ENCODE measurements at places on chromosomes 11 and 22. TPM values are rescaled to one million over a fixed set of nuclear protein-coding genes. Genes with fewer than 3 reads are reported as not detected.

DNA sequence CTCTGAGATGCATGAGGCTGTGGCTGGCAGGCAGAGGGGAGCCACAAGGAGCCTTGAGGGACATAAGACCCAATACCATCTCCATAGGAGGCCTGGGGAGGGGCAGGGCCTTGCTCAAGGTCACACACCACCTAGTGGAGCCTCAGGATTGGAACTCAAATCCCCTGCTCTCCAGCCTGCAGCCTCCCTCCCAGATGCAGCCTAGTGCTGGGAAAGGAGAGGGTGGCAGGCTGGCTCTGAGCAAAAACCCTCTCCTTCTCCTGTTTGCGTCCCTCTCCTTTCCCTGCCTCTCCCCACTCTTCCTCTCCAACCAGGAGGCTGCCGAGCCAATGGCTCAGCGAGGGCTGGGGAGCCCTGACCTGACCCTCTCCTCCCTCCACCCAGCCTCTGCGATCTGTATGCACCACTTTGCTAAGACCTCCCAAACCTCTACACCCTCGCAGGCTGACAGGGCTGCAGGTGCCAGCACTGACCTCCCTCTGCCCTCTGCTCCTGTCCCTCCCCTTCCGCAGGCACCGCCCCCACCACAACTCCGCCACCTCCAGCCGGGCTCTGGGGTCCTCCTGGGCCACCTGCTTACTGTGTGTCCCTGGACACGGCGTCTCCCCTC, 14.7 kb downstream of the IGLL1 start:
- peak; percentile 25 for DNase-seq
- peak overlapping the region; percentile 42 for H3K4me3 ChIP-seq
- no peak overlapping the region for H3K27ac ChIP-seq
- H3K27me3 ChIP-seq: peaks cover 47% of the 10 kb centered on the region
- H3K36me3 ChIP-seq: no peaks in the 10 kb centered on the region

DNA sequence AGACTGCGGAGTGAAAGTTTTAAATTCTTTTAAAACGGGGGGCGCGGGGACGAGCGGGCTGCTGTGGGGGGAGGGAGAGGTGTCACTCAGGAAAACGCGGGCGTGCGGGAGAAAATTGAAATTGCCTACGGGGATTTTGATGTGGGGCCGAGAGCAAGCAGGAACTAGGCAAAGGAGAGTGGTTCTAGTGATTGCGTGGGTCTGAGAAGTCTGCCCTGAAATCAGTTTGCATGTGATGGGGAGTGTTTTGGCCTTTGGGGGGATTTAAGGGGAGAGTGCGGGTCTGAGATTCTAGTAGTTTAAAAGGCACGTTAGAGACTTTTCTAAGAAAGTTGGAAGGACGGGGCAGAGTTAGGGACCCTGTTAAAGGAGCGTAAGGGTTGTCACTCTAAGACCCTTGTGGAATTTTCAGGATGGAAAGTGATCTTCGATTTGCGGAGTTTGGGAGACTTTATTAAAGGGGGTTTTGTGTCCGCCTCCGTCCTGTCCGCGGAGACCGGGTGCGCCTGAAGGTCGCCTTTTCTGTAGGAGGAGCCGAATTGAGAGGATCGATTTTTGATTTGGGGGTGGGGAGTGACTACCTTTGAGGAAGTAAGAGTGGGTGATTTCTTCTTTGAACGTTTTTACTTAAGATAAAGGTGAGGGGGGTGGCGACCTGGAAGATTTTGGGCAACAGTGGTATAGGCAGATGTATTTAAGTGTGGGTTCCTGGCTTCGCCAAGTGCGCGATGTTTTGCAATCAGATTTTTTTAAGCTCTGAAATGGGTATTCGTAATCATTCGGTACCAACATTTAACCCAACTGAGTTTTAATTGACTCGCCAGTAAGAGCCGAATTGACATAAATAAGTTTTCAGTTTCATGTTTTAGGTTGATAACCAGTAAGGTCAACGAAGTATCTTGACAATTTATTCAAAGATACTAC, 1.1 kb downstream of the EED start:
- H3K27ac ChIP-seq: peak overlapping the region; percentile 99
- H3K4me1 ChIP-seq: peaks cover 46% of the 10 kb centered on the region

DNA sequence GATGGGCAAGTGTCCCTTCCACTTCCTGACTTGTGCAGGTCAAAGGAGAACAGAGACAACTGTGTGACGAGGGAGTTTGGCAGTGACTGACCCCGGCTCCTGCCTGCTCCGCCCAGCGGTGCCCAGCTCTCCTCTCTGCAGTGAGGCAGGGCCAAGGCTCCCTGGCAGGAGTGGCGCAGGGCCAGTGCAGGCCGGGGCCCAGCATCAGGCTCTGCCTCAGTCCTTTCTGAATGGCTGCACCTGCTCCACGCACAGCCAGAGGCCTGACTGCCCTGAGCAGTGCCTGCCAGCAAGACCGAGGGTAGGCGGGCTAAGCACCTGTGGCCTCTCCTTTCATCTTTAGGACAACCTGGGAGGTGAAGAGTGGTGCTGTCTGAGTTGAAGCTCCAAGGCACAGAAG, 54.2 kb downstream of the WT1 start:
- H3K27ac ChIP-seq: no peak overlapping the region
- H3K4me1 ChIP-seq: peaks cover 1% of the 10 kb centered on the region
- peaks cover 9% of the 10 kb centered on the region for H3K27me3 ChIP-seq
- no peaks in the 10 kb centered on the region for H3K36me3 ChIP-seq

GRCh38 chr22:44019846-44020245, 4.3 kb upstream of the PARVB start:
- H3K27ac ChIP-seq: no peak overlapping the region
- no peaks in the 10 kb centered on the region for H3K27me3 ChIP-seq
- H3K36me3 ChIP-seq: no peaks in the 10 kb centered on the region
- peak; percentile 45 for DNase-seq

GRCh38 chr11:128757886-128758612, 64.2 kb downstream of the FLI1 start:
- H3K27me3 ChIP-seq: no peaks in the 10 kb centered on the region
- no peak overlapping the region for H3K4me3 ChIP-seq
- H3K4me1 ChIP-seq: peaks cover 37% of the 10 kb centered on the region
- no peak overlapping the region for H3K27ac ChIP-seq
- DNase-seq: no peak

Gene KRTAP5-1
- not detected for total RNA-seq

DNA sequence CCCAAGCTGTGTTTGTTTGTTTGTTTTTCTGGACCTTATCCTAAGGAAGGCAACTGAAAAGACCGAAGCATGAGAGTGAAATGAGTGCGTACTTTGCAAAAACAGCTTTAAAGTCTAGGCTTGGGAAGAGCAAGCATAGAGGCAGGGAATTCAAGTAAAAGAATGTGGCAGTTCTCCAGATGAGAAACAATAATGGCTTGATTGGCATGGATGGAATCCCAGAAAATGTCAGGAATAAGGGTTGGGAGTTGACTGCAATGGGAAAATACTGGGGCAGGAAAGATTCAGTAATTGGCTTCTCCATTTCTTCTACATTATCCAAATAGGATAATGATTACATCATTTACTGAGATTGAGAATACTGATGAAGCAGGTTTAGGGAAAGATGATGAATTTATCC, 17.5 kb downstream of the SAAL1 start:
- H3K4me1 ChIP-seq: no peaks in the 10 kb centered on the region
- DNase-seq: no peak
- no peak overlapping the region for H3K4me3 ChIP-seq
- no peaks in the 10 kb centered on the region for H3K27me3 ChIP-seq
- H3K27ac ChIP-seq: no peak overlapping the region

GRCh38 chr11:9853929-9854552, 190.2 kb downstream of the SWAP70 start:
- DNase-seq: no peak
- H3K27ac ChIP-seq: no peak overlapping the region
- no peak overlapping the region for H3K4me3 ChIP-seq
- H3K4me1 ChIP-seq: peaks cover 15% of the 10 kb centered on the region

DNA sequence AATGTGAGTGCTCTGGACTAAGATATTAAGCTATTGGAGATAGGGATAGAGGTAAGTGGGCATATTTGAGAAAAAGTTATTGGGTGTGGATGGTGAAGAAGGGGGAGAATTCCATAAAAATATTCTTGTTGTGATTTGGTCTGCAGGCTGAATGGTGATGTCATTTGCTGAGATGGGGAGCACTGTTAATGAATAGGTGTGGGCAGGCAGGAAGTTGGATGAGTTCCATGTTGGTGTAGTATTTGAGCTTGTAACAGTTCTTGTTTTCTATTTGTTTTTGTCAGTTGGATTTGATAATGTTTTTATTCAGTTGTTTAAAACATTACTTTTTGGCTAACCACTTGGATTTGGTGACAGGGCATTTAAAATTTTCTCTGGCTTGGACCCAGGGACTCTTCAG, 168.8 kb downstream of the C11orf87 start:
- no peak overlapping the region for H3K27ac ChIP-seq
- no peaks in the 10 kb centered on the region for H3K4me1 ChIP-seq
- no peaks in the 10 kb centered on the region for H3K36me3 ChIP-seq
- DNase-seq: no peak
- H3K4me3 ChIP-seq: no peak overlapping the region

DNA sequence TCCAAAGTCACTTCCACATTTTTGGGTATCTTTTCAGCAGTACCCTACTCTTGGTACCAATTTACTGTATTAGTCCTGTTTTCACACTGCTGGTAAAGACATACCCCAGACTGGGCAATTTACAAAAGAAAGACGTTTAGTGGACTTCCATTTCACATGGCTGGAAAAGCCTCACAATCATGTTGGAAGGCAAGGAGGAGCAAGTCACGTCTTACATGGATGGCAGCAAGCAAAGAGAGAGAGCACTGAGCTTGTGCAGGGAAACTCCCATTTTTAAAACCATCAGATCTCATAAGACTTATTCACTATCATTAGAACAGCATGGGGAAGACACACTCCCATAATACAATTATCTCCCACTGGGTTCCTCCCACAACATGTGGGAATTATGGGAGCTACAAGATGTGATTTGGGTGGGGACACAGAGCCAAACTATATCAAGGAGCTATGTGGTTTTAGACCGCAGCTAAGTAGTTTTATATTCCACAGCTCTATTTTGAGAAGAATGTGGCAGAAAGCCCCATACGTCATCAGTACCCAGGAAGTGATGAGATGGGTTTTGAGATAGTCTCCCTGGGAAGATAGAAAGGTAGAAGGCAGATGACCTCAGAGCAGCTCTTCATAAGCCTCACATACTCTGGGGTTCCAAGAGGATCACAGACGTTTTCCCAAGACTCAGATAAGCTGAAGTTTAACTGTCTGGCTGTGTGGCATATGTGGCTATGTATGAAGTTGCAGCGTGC, 96.3 kb downstream of the APIP start:
- no peaks in the 10 kb centered on the region for H3K4me1 ChIP-seq
- no peak overlapping the region for H3K27ac ChIP-seq
- no peak for DNase-seq
- no peaks in the 10 kb centered on the region for H3K36me3 ChIP-seq
